ENCODE measurements at places on chromosomes 1 and 21. TPM values are rescaled to one million over a fixed set of nuclear protein-coding genes. Genes with fewer than 3 reads are reported as not detected.

The CTSK gene
- 1.7 TPM for total RNA-seq

The PGLYRP4 gene
- 1.9 TPM for total RNA-seq

The CFAP74 gene
- not detected for total RNA-seq

The SLC30A2 gene
- not detected for total RNA-seq

The SH2D5 gene
- total RNA-seq, result 31.5 TPM

The SH3BGR gene
- 1.2 TPM for total RNA-seq

The PTGFR gene
- under 0.01 TPM for total RNA-seq

The PROX1 gene
- 0.43 TPM for total RNA-seq

The SOAT1 gene
- total RNA-seq, result 29.6 TPM

The S100A13 gene
- total RNA-seq, result 79.0 TPM

The ENSA gene
- total RNA-seq, result 260 TPM

The ERICH3 gene
- total RNA-seq, result not detected

The OXCT2 gene
- total RNA-seq, result 0.72 TPM

The DVL1 gene
- total RNA-seq, result 265 TPM

The CFAP126 gene
- total RNA-seq, result not detected

The PEX10 gene
- total RNA-seq, result 36.4 TPM

The CHI3L2 gene
- not detected for total RNA-seq

The DCDC2B gene
- under 0.01 TPM for total RNA-seq

The TAS1R1 gene
- total RNA-seq, result not detected

The COL11A1 gene
- 4.1 TPM for total RNA-seq

The LYSMD1 gene
- 7.9 TPM for total RNA-seq

The OR14C36 gene
- total RNA-seq, result not detected

The DCST2 gene
- total RNA-seq, result 0.64 TPM

The C1orf141 gene
- total RNA-seq, result not detected

Data from tracheal epithelial cell (primary cell).